HAP-1 (cell line): ENCODE measurements at places on chromosomes 16 and 17.

GRCh38 chr16:11032922-11033291, 88.5 kb downstream of the CLEC16A start:
- DNase-seq, result no peak

DNA sequence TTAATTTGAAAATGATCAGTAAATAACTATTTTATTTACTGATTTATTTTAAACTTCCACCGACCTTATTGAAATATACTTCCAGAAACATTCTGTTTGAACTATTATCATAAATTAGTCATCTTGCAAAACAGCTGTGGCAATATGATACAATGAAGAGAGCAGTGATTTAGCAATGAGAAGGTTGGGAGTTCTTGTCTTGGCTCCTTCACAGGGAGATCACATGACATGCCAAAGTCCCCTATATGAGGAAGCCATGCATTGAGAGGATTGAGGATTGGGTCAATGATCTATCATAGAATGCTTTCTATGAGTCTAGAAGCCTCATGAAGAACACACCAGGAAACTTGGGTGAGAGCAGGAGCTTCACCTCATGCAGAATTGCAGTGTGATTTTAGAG, 222.7 kb downstream of the LGALS9B start:
- DNase-seq, result no peak

DNA sequence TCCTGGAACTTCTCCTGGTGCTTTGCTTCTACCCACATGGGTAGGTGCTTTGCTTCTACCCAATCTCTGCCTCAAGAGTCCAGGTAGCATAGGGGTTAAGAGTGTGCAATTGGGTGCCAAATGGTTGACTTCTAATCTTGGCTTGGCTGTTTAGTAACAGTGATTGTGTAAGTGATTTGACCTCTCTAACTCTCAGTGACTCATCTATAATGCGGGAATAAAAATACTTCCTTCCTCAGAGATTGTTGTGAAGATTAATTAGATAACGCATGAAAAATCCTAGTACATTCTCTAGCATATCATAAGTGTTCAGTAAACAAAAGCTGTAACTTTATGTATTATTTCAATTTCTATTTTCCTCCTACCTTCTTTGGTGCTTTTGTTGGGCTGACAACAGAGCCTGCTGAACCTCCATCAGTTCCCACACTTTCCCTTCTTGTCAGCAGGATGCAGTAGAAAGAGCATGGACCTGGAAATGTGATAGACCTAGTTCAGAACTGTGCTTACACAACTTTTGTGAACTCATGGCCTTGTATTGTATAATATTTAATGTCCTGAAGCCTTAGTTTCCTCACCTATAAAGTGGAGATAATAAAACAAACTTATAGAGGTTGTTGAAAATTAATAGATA, 72.9 kb upstream of the SMIM36 start:
- DNase-seq, result no peak

DNA sequence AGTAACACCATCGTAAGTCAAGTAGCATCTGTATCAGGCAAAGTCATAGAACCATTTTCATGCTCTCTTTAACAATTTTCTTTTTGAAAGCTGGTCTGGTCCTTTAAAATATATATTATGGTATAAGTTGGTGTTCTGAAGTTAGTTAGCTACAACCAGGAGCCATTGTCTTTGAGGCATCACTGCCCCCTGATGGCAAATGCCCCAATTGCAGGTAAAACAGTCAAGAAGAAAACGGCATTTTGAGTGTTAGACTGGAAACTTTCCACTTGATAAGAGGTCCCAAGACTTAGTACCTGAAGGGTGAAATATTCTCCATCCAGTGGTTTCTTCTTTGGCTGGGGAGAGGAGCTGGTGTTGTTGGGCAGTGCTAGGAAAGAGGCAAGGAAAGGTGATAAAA, 14.1 kb downstream of the TP53 start:
- DNase-seq, result no peak

DNA sequence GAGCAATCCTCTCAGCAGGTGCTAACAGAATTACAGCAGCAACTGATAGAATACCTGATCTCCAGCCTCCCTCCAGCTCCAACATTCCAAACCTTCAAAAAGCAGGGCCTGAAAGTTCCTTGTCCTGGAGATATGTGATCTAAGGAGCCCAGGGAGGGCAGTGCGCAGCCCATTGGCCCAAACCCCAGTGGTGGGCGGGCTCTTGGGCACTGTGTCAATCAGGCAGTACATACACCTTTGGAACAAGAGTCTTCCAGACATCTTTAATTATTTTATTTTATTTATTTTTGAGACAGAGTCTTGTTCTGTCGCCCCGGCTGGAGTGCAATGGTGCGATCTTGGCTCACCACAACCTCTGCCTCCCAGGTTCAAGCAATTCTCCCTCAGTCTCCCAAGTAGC, 24.2 kb downstream of the SLC12A3 start:
- no peak for DNase-seq
